Coronary artery (tissue), 2 donors: ENCODE measurements at places on chromosomes 12 and 14.

GRCh38 chr14:99677231-99678140 is 6.6 kb upstream of the CYP46A1 start:
- no peak for DNase-seq

GRCh38 chr12:64895526-64895925 is 71.1 kb downstream of the TBC1D30 start:
- DNase-seq: no peak

DNA sequence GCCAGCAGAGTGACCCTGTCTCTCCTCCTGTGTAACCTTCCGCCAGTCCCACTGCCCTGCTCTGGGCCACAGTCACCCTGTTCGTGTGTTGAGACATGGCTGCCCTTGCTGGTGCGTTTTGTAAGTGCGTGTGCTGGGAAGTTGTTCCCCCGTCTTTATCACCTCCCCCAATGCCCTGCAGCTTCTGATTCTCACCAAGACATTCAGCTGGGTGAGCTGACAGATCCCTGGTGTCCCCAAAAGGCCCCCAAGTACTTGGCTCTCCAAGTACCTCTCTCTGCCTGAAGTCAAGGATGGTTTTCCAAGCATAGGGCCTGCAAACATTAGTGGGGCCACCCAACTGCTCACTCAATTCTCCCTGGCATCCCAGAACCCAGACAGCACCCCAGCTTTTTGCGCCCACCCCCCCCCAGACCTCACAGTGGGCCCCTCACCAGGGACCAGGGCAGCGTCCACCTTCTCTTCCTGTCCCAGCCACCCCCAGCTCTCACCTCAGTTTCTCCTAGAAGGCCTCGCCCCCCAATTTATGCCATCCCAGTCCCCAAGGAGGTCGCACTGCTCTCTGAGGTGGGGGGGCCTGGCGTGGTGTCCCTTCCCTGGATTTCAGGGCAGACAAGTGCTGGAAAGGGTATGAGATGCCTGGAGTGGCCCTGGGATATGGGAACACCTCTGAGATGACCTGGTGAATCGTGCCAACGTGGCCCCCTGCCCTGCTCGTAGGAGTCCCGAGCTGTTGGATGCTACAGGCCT is 51.8 kb upstream of the EML1 start:
- DNase-seq: no peak

DNA sequence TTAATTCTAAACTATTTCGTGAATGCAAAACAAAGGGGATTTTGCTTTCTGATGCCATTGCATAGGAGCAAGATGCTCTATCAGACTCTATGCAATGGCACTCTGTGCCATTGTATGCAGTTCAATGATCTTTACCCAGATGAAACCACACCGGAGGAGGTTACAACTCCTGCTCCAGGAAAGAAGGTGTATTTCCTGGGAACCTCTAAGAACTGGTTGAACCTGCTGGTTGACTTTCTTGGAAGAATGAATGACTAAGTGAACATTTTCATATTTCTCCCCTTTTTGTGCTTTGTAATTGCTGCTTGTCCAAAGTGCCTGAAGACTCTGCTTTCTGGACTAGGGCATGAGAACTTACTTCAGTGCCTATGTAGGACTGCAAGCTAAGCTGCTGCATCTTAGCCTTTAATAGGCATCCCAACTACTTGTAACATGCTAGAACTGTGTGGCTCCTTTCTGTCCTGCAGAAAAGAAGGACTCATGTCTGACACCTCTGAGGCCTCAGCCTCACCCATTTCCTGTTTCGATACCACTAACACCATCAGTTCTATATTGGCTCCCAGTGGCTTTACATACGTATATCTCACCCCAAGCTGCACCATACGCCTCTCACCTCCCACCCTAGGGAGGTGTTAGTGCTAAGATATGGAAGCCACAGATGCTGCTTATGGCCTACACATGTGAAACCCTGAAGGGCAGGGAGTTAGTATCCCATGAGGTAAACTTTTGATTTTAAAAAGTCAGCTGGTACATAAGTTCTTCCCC is 193.5 kb upstream of the CNOT2 start:
- no peak for DNase-seq

DNA sequence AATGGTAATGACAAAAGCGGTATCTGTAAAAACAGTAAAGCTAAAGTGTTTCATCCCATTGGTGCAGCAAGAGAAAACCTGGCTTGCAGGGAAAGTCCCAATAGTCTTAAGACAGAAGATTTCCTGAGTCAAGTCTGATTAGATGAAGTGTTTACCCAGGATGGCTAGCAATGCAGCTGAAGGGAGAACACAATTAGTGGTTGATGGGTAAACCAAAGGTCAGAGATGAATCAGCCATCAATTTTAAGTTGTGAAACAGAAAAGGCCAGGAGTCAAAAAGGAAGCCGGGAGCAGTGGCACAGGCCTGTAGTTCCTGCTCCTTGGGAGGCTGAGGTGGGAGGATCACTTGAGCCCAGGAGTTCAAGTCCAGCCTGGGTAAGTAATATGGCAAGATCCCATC is 52.6 kb downstream of the SEC23A start:
- DNase-seq: no peak

DNA sequence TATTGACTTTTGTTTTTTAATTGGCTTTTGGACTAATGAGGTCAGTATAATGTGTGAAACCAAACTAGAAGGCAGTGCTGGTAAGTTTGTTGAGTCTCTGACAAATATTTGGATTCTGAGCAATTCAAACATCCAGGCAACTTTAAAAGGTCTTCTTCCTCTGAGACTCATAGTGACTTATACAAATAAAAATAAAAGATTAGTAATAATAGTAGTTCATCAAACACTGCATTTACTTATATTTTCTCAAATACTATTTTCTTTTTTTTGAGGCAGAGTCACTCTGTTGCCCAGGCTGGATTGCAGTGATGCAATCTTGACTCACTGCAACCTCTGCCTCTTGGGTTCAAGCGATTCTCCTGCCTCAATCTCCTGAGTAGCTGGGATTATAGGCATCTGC is 337.9 kb downstream of the DAD1 start:
- no peak for DNase-seq
